Stimulated activated CD4-positive, alpha-beta T cell treated with anti-CD3 and anti-CD28 coated beads, Interleukin-15, amount 100 ng/mL, for 48 hours (primary cell): ENCODE measurements at places on chromosomes 4 and X.

DNA sequence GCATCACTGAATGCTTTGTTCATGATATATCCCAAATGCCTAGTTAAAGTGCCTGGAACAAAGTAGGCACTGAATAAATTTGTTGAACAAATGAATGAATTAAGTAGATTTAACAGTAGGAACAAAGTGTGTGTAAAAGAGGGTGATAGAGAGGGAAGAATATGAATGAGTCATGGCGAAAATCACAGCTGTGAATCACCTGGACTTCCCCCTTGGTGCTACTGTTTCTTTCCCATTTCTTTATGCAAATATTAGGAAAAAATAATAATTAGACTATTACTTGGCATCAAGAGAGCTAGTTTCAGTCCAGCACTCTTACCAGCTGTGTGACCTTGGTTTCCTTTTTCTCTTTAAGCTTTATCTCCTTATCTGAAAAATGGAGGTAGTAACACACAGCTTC is 9.2 kb downstream of the SPIN3 start:
- no peak for DNase-seq

- DNase-seq = no peak
These were observed 25.2 kb upstream of the FGFBP2 start for GRCh38 chr4:15988222-15988621.

DNA sequence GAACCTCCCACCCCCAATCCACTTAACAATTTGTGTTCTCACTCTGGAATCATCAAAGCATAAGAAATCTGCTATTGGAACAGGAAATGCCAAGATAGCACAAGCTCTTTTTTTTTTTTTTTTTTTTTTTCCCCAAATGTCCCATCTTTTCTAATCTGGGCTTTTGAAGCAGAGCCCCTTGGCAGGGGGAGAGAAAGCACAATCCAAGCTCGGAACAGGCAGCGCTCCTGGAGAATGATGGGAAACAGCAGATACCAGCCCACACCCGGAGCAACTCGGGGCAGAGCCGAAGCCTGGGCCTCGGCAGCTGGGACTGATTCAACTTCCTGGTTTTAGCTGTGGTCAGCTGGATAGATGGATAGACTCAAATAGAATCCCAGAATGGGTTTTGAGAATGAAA is 235.1 kb downstream of the QDPR start:
- no peak for DNase-seq

DNA sequence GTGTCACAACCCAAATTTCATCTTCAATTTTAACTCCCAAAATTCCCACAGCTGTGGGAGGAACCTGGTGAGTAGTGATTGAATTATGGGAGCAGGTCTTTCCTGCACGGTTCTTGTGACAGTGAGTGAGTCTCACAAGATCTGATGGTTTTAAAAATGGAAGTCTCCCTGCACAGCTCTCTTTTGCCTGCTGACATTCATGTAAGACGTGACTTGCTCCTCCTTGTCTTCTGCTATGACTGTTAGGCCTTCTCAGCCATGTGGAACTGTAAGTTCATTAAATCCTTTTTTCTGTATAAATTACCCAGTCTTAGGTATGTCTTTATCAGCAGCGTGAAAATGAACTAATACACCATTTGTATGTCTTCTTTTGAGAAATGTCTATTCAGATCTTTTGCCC is 13.0 kb upstream of the BLTP1 start:
- DNase-seq = no peak

- no peak for DNase-seq
These were observed 470.2 kb downstream of the PCDH19 start for GRCh38 chrX:99939883-99940232.

- DNase-seq = no peak
These were observed 21.2 kb upstream of the SMPX start for GRCh38 chrX:21779095-21779494.

- DNase-seq = no peak
These were observed 25.0 kb downstream of the NLRP2B start for GRCh38 chrX:57655065-57655464.
